Endothelial cell of umbilical vein (primary cell): ENCODE measurements at places on chromosomes 12 and 14. TPM values are rescaled to one million over a fixed set of nuclear protein-coding genes. Genes with fewer than 3 reads are reported as not detected.

DNA sequence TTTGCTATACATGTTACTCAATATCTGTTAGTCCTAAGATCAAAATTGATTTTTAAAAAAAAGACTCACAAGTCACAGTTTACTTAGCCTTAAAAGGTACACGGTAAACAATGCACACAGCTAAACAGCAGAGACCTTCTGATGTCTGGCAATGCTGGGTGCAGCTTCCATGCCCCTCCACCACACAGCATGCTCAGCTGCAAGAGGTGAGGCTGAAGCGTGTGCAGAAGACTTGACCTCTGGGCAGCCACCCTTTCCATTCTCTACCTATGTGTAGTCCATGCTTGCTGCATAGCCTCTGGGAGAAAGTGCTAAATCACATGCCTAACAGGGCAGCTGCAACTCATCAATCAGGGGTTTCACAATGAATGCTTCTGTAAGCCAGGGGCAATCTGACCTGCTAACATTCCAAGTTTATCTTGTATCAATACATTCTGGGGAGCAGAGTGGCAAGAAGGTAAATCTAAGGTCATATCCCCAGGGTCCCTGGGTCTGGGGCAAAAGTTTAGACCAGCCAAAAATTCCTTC, 44.5 kb upstream of the AMN1 start:
- no peaks in the 10 kb centered on the region for H3K4me1 ChIP-seq
- DNase-seq, result no peak
- H3K4me3 ChIP-seq, result no peak overlapping the region
- H3K36me3 ChIP-seq, result no peaks in the 10 kb centered on the region
- no peaks in the 10 kb centered on the region for H3K27me3 ChIP-seq

- H3K4me1 ChIP-seq, result peaks cover 44% of the 10 kb centered on the region
- no peak overlapping the region for H3K4me3 ChIP-seq
- no peaks in the 10 kb centered on the region for H3K36me3 ChIP-seq
- peak overlapping the region; percentile 54 for H3K27ac ChIP-seq
- DNase-seq, result peak; percentile 97
Observed at GRCh38 chr12:89238593-89238992, 113.7 kb downstream of the DUSP6 start.

GRCh38 chr12:94128280-94128679, 20.1 kb upstream of the PLXNC1 start:
- H3K4me3 ChIP-seq, result no peak overlapping the region
- H3K36me3 ChIP-seq, result no peaks in the 10 kb centered on the region
- no peak overlapping the region for H3K27ac ChIP-seq
- no peak for DNase-seq

GRCh38 chr14:33956640-33957039, 5.8 kb upstream of the EGLN3 start:
- no peak for DNase-seq
- no peaks in the 10 kb centered on the region for H3K36me3 ChIP-seq
- H3K27ac ChIP-seq, result no peak overlapping the region
- no peak overlapping the region for H3K4me3 ChIP-seq
- no peaks in the 10 kb centered on the region for H3K4me1 ChIP-seq

GRCh38 chr14:81382517-81383225, 17.5 kb downstream of the STON2 start:
- no peaks in the 10 kb centered on the region for H3K36me3 ChIP-seq
- no peak for DNase-seq
- no peaks in the 10 kb centered on the region for H3K27me3 ChIP-seq
- H3K4me3 ChIP-seq, result no peak overlapping the region
- no peaks in the 10 kb centered on the region for H3K4me1 ChIP-seq

DNA sequence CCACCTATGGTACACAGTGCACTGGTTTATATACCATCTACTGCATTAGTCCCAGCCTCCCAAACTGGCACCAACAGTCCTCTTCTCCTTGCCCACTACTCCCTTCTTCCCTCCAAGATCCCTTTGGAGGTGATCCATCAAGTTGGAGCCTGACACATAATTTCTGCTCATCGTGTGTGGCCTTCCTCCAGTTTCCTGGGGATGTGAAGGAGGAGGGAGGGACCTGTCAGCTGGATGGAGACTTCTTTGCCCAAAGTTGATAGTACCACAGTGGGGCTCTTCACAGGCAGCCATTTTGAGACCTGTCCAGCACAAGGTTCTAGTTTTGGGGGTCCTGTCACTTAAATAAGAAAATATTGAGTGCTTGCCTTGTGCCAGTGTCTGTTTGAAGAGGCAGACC, 17.1 kb upstream of the CTDSP2 start:
- peaks cover 5% of the 10 kb centered on the region for H3K27me3 ChIP-seq
- peaks cover 8% of the 10 kb centered on the region for H3K4me1 ChIP-seq
- no peak overlapping the region for H3K4me3 ChIP-seq
- no peak for DNase-seq
- H3K27ac ChIP-seq, result no peak overlapping the region

- H3K36me3 ChIP-seq, result peaks cover 13% of the 10 kb centered on the region
- H3K4me1 ChIP-seq, result peaks cover 62% of the 10 kb centered on the region
- H3K4me3 ChIP-seq, result no peak overlapping the region
- peak overlapping the region; percentile 92 for H3K27ac ChIP-seq
- no peaks in the 10 kb centered on the region for H3K27me3 ChIP-seq
- DNase-seq, result no peak
Observed at GRCh38 chr12:11884116-11884515, 186.6 kb upstream of the BCL2L14 start.

DNA sequence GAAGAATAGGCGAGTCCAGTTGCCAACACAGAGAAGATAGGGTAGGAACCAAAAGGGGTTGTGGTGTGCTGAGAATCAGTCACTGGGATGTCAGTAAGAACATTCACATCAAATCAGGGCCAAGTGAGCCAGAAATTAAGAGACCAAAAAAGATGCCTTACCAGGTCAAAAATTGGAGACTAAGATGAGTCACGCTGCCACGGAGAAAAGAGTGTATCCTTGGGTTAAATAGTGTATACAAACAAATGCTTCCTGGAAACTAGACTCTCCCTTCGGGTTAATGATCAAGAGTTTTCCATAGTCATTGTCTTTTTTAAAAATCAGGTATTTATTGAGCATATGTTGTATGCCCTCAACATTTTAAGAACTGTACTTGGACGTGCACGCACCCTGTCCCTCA, 45.2 kb upstream of the BAZ1A start:
- no peaks in the 10 kb centered on the region for H3K36me3 ChIP-seq
- no peak overlapping the region for H3K27ac ChIP-seq
- no peaks in the 10 kb centered on the region for H3K4me1 ChIP-seq
- DNase-seq, result no peak
- no peaks in the 10 kb centered on the region for H3K27me3 ChIP-seq

Gene ETFBKMT
- 1.2 and 1.4 TPM in 2 replicates for polyA plus RNA-seq

DNA sequence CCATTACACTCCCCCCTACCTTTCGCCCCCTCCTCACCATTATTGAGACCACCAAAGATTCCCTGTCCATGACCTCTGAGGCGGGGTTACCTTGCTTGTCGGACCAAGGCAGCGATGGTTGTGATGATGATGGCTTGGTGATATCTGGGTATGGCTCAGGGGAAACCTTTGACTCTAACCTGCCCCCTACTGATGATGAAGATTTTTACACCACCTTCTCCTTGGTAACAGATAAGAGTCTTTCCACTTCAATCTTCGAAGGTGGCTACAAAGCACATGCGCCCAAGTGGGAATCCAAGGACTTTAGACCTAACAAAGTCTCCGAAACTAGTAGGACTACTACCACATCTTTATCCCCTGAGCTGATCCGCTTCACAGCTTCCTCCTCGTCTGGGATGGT, 350.2 kb downstream of the DIO2 start:
- no peaks in the 10 kb centered on the region for H3K27me3 ChIP-seq
- H3K4me1 ChIP-seq, result no peaks in the 10 kb centered on the region
- no peak overlapping the region for H3K27ac ChIP-seq
- H3K36me3 ChIP-seq, result no peaks in the 10 kb centered on the region

DNA sequence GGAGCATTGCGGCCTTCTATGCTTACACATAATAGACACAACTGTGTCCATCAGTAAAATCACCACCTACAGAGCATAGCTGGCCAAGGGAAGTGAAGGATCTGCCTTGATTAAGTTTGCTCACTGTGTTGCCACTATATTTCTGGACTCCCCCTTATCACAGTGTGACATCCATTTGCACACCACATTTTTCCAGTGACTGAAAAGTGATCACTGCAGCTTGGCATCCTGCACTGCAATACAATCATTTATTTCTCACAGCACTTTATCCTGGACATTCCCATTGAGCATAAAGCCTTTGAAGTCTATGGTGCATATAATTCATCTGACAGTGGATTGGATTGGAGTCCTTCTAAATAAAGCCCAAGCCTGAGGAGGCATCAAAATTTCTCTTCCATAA, 217.2 kb downstream of the NOVA1 start:
- no peak overlapping the region for H3K4me3 ChIP-seq
- H3K36me3 ChIP-seq, result no peaks in the 10 kb centered on the region
- no peak for DNase-seq
- no peaks in the 10 kb centered on the region for H3K4me1 ChIP-seq
- no peaks in the 10 kb centered on the region for H3K27me3 ChIP-seq

DNA sequence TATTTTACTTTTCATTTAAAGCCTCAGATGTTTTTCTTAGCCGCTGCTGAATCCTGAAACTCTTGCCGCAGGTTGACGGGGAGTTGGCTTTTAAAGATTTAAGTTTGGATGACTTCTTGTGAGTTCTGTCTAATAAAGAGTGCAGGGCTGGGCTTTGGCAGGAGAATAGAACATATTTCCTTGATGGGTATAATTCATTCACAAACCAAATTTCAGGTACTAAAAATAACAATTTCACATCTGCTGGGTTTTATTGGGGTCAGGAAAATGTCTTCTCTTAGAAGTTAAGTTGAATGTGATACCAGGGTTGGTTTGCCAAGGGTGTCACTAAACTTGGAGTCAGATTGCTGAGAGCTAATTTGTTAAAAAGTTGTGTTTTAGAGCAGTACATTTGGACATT, 9.7 kb downstream of the SP1 start:
- H3K27me3 ChIP-seq, result no peaks in the 10 kb centered on the region
- no peaks in the 10 kb centered on the region for H3K36me3 ChIP-seq
- no peak for DNase-seq
- no peak overlapping the region for H3K4me3 ChIP-seq
- no peak overlapping the region for H3K27ac ChIP-seq
- peaks cover 14% of the 10 kb centered on the region for H3K4me1 ChIP-seq

GRCh38 chr12:94500831-94501567, 41.3 kb upstream of the CEP83 start:
- H3K4me3 ChIP-seq, result no peak overlapping the region
- H3K27ac ChIP-seq, result no peak overlapping the region
- no peaks in the 10 kb centered on the region for H3K4me1 ChIP-seq
- peaks cover 8% of the 10 kb centered on the region for H3K27me3 ChIP-seq

DNA sequence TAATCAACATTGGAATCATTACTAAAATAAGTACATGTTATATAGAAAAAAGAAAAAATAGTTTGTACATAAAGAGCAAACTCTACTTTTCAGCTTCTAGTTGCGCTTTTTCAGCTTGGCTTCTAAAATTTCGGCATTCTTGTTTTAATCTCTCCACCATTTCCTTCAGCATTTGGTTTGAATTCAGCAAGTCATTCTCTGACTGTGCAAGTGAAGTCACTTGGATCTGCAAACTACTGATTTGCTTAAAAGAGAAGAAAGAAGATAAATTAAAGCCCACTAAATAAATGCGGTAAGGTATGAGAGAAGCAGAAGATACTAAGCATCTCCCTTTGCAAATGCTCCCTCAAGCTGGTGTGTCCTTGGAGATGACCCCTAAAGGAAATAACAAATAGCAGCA, 126.3 kb downstream of the CEP83 start:
- no peak overlapping the region for H3K27ac ChIP-seq
- no peak overlapping the region for H3K4me3 ChIP-seq
- H3K36me3 ChIP-seq, result no peaks in the 10 kb centered on the region
- H3K27me3 ChIP-seq, result no peaks in the 10 kb centered on the region

DNA sequence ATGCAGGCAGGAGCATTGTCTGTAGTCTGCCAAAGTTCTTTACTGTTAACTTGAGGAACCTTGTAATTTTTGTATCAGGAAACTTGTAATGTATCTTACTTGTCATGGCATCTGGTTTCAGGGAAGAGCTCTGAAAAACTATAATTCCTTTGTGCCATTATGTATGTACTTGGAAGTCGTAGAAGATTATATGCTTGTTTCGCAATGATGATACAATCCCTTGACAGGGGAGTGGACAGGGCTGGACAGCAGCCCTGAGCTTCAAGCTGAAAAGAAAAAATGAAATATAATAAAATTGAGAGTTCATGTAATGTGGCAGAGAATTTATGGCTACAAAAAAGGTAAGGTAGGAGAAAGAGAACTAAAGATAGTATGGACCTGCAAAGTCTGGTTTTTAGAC, 7.4 kb upstream of the DLGAP5 start:
- no peaks in the 10 kb centered on the region for H3K36me3 ChIP-seq
- H3K4me1 ChIP-seq, result no peaks in the 10 kb centered on the region
- no peak overlapping the region for H3K4me3 ChIP-seq
- no peaks in the 10 kb centered on the region for H3K27me3 ChIP-seq
- H3K27ac ChIP-seq, result no peak overlapping the region
- no peak for DNase-seq

Gene MDGA2
- polyA plus RNA-seq, result not detected in 2 replicates

- no peak overlapping the region for H3K4me3 ChIP-seq
- H3K4me1 ChIP-seq, result no peaks in the 10 kb centered on the region
- no peak for DNase-seq
- no peaks in the 10 kb centered on the region for H3K27me3 ChIP-seq
- H3K36me3 ChIP-seq, result peaks cover 7% of the 10 kb centered on the region
Observed at GRCh38 chr12:64493513-64493912, 41.6 kb downstream of the TBK1 start.
